BJ (cell line): ENCODE measurements at places on chromosomes 6 and 20. TPM values are rescaled to one million over a fixed set of nuclear protein-coding genes. Genes with fewer than 3 reads are reported as not detected.

The PACSIN1 gene
- 0.02 and 0.04 TPM in 2 replicates for polyA plus RNA-seq

DNA sequence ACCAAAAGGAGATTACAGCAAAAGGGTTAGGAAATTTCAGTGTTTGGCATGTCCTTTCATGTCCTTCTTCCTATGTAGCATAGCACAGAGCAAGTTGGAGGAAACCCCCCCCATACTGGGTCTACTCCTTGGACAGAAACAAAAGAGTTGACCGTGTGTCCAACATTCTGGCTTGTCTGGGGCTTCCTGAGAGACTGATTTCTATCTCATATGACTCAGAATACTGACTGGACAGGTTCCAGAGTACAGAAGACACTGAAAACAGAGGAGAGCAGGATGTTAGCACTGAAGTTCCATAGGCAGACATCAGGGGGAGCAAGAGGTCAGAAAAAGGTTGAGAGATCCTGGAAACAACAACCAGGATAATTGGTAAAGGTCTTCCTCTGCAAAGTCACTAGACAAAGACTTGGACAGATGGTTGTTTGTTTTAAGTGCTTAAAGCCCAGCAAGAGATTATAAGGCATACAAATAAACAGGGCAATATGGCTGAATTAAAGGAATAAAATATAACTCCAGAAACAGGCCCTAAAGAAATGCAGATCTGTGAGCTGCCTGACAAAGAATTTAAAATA lies 48.4 kb downstream of the USP49 start:
- DNase-seq, result peak; percentile 75

The TRDN gene
- polyA plus RNA-seq, result not detected in 2 replicates

The FILIP1 gene
- polyA plus RNA-seq, result 0.44 and 0.63 TPM in 2 replicates

DNA sequence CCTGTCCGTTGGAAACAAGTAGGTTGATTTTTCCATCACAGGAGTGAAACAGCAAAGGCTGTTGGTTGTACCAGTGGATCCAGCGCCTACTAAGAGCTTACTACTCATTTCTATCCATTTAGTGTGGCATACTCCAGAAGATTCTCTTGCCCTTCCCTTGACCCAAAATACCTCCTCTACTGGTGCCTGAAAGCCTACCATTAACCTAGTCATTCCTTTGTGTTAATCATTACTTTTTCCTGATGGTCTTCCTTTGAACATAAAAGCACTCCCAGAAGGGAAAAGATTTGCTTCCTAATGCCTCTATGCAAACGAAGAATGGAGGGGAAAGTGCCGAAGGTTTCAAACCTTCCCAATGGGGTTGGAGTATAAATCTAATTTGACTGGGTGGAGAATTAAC lies 123.3 kb downstream of the QRSL1 start:
- DNase-seq, result no peak

GRCh38 chr20:5657190-5657875 lies 92.9 kb upstream of the SHLD1 start:
- peak; percentile 73 for DNase-seq

DNA sequence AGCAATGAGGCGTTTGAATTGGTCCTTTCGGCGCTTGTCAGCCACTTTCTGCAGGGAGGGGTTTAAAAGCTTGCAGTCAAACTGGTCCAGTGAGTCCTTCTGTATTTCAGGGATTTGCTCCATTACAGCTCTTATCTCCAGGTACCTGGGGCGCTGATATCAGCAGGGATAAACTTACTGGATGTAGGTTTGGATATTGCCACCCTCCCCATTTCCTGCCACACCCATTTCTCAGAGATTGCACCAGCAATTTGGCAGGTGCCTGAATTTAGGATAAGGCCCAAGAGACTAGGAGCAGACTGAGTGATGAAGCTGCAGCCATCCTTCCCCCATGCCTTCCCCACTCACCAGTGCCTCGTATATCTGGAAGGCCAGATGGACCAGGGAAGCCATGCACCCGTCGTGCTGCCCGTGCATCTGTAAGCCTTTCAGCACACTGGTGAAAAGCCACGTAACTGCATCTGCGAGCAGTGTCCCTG lies 7.6 kb downstream of the POLR1C start:
- DNase-seq, result no peak

DNA sequence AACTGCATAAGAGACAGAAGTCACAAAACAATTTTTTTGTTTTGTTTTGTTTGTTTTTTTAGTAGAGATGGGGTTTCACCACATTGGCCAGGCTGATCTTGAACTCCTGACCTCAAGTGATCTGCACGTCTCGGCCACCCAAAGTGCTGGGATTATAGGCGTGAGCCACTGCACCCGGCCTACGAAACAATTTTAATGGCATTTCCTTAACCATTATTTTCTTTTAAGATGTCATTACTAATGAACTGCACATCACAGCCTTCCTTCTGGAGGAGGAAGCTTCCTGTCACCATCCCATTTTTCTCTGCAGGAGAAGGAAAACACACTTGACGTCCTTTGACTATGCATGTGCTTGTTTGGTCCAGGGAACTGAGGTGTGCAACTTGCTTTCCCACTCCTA lies 125.3 kb upstream of the AKIRIN2 start:
- no peak for DNase-seq

DNA sequence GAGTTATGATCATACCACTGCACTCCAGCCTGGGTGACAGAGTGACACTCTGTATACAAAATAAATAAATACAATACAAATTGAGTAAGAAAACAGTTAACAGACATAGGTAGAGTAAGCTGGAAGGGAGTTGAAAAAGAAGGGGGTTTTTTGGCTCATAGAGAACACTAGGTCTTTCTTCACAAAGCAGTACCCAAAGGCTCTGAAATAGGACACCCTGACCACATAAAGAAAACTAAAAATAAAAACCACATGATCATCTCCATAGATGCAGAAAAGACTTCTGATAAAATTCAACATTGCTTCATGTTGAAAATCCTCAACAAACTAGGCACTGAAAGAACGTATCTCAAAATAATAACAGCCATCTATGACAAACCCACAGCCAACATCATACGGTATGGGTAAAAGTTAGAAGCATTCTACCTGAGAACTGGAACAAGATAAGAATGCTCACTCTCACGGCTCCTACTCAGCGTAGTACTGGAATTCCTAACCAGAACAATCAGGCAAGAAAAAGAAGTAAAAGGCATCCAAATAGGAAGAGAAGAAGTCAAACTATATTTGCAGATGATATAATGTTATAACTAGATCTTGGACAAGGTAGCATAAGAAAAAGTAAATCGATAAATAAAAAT lies 48.6 kb downstream of the TOMM6 start:
- DNase-seq, result no peak

DNA sequence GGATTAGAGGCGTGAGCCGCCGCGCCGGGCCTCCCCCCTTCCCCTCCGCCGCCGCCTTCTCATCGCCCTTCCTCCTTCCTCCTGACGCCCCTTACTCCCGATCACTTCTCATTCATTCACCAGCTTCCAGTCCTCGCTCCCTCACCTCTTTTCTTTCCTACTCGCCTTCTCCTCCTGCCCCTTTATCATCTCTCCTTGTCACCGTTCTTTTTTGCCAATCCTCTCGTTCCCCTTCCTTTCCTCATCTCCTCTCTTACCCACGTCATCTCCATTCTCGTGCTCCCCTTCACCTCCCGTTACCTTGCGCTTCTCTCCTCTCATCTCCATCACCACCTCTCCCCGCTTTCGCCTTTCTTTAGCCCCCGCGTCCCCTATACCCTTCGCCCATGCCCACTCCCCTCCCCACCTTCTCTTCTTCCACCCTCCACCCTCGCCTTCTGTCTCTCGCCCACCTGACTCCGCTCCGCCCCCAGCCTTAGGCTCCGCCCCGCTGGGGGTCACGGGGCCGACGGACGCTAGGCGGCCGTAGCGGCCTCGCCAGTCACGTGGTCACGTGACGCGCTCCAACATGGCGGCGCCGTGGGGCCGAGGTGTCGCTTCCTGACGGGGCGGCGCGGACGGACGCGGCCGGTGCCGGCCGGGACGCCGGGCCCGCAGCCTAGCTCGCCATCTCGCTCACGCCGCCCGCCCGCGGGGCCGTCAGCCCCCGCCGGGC lies at the start of gene ARFGEF2:
Gene ARFGEF2, plus strand, starts transcription at position 544 of the 715 bp plus-strand sequence. CDS start 179 bp downstream, outside the sequence.
- no peak for DNase-seq

The MYMX gene
- polyA plus RNA-seq, result not detected in 2 replicates

The CDS2 gene
- polyA plus RNA-seq, result 25.2 and 46.3 TPM in 2 replicates

The KIAA1755 gene
- 5.3 and 9.7 TPM in 2 replicates for polyA plus RNA-seq

GRCh38 chr6:157273756-157274470 lies 49.4 kb downstream of the TMEM242 start:
- no peak for DNase-seq

DNA sequence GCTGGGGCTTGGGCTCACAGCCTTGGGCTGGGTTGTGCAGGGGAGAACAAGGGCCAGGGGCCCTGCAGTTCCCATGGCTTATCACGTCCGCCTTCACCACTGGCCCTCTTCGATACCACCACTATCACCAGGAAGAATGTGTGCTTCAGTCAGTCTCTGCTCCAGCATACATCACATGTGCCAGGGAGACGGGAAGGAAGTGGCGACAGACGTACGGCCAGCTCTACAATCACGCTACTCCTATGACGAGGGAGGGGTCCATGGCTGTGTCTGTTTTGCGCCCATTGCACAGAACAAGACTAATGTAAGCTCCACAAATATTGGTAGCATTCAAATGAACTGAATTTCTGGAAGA lies 72.1 kb downstream of the TRAM2 start:
- no peak for DNase-seq

- no peak for DNase-seq
Measured at GRCh38 chr6:160534050-160534696, 129.9 kb downstream of the LPA start.

The LPA gene
- not detected in 2 replicates for polyA plus RNA-seq

- no peak for DNase-seq
Measured at GRCh38 chr6:1240766-1241318, 71.1 kb upstream of the FOXQ1 start.

The HLA-DOA gene
- not detected in 2 replicates for polyA plus RNA-seq

The SLC32A1 gene
- not detected in 2 replicates for polyA plus RNA-seq

DNA sequence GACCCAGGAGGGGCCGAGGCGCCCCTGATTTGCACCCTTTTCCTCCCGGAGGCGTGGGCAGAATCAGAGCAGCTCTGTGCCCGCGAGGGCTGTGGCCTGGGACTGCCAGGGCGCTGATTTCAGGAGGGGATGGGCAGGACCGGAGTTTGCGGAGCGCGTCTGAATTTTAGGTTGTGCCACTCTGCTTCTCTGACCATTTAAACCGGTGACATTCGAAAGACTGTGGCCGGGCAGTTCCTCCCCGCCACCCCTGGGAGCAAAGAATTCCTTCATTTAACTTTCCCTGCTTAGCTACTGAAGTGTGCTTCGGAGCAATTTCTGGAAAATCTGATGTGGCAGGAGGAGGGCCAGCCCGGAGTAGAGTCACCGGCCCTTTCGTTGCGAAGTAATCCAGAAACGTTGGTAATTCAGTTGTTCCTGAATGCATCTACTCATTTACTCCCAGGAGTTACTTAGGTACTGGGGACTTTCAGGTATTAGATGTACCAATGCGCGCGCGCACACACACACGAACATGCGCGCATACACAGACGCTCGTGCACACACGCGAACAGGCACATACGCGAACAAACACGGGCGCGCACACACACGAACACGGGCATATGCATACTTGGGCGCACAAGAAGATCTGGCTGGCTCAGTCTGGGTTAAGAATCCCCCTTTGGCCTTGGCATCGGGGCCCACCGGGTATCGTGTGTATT lies 568 bp downstream of the CCDC170 start:
- DNase-seq, result no peak

The UFL1 gene
- 4.5 and 9.2 TPM in 2 replicates for polyA plus RNA-seq

The IRF4 gene
- not detected in 2 replicates for polyA plus RNA-seq

GRCh38 chr6:133341607-133342158 lies 100.5 kb downstream of the EYA4 start:
- DNase-seq, result peak; percentile 80

GRCh38 chr20:7257099-7257498 lies 489.6 kb downstream of the BMP2 start:
- no peak for DNase-seq

GRCh38 chr6:19269341-19269898 lies 567.8 kb upstream of the ID4 start:
- no peak for DNase-seq

DNA sequence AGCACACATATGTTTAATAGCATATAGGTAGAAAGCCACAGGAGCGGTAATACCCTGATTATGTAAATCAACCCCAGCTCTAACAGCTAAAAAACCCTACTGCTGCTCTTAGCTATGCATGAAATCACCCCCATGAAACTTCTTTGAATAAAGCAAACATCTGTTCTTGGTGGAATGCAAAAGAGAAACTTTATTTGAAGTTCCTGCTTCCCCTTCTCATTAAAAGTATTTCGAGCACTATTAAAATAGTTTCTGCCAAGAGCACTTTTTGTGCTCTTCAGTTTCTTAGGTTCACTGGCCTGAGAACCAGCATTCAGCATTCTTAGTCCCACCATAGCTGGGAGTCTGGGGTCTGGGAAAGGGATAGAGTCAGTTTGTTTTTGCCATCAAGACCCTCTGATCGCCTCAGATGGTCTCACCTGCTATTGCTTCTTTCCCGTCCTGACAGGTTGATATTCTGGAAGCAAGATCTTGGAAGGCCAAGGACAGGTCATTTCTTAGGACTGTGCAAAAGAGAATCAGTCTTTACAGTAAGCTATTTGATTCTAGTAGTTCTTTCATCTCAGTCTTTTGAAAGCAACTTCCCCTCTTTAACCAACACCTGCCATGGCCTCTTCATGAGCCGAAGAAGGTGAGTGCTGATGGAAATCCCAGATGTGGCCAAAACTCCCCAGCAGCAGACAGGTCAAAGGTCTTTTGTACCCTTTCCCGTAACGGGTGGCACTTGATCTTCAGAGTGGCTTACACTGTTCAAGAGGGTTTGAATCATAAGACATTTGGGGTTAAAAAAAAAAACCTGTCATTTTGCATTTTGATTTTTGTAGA lies 76.5 kb upstream of the TMEM170B start:
- peak; percentile 25 for DNase-seq

- DNase-seq, result no peak
Measured at GRCh38 chr6:64948261-64948660, 758.8 kb downstream of the EYS start.

- DNase-seq, result no peak
Measured at GRCh38 chr6:108598305-108598863, 37.7 kb downstream of the FOXO3 start.

DNA sequence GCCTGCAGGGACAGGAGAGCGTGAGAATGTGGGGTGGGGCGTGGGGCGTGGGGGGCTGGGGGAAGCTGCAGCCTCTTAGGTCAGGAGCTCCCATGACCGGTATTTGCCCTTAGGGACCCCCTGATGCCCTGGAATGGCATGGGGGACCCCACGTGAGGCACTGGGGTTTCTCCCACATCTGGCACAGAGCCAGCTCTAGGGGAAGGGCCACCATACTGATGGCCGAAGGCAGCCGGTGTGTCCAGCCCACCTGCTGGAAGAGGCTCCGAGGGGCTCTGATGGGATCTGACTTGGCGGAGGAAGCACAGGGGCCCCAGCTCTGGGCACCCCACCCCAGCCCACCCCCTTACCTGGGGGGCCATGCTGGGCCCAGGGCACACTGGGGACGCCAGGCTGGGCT lies 10.8 kb downstream of the GATA5 start:
- no peak for DNase-seq

GRCh38 chr6:130063806-130064205 lies 45.4 kb downstream of the L3MBTL3 start:
- DNase-seq, result no peak

DNA sequence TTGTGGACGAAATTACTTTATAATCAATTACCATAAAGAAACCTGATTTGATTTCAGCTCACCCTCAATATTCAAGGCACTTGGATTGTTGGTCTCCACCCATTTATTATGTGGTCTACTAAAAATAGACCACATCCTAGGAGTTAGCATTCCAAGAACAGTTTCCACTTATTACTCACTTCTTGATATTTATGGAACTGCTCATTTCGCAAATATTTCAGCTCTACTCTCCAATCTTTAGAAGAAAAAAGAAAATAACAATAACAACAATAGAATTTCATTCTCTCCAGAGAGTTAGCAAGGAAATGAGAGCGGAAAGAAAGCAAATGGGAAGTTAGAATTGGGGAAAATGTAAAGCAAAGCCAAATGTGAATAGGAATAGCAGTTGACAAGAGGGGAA lies 26.2 kb upstream of the HDAC2 start:
- DNase-seq, result peak; percentile 69
